Camera-type eye (tissue), 1 donor: ENCODE measurements at places on chromosomes 1 and 21. TPM values are rescaled to one million over a fixed set of nuclear protein-coding genes. Genes with fewer than 3 reads are reported as not detected.

The SPRR5 gene
- not detected for total RNA-seq

The CRNN gene
- total RNA-seq = not detected

The AMPD1 gene
- 0.71 TPM for total RNA-seq

The TNNT2 gene
- total RNA-seq = 10.0 TPM

The PGLYRP4 gene
- 0.27 TPM for total RNA-seq

The OR6Y1 gene
- not detected for total RNA-seq

The EPHB2 gene
- 118 TPM for total RNA-seq

The TBX15 gene
- total RNA-seq = 18.6 TPM

The ALX3 gene
- 2.5 TPM for total RNA-seq

The HTR1D gene
- not detected for total RNA-seq

The FCRL1 gene
- total RNA-seq = 0.44 TPM

The TTC22 gene
- 3.2 TPM for total RNA-seq

The AVPR1B gene
- not detected for total RNA-seq

The NFIA gene
- total RNA-seq = 64.5 TPM

The CELA2B gene
- total RNA-seq = not detected

The LEMD1 gene
- total RNA-seq = 64.0 TPM

The ASCL5 gene
- total RNA-seq = not detected

The UQCRHL gene
- 1.1 TPM for total RNA-seq

The F13B gene
- total RNA-seq = not detected

The SPATA21 gene
- total RNA-seq = not detected

The RAD54L gene
- total RNA-seq = 2.1 TPM

The KIRREL1 gene
- total RNA-seq = 80.8 TPM

The LCE1E gene
- total RNA-seq = not detected

The SIKE1 gene
- 103 TPM for total RNA-seq
